ENCODE measurements at places on chromosomes 1 and 21. TPM values are rescaled to one million over a fixed set of nuclear protein-coding genes. Genes with fewer than 3 reads are reported as not detected.

DNA sequence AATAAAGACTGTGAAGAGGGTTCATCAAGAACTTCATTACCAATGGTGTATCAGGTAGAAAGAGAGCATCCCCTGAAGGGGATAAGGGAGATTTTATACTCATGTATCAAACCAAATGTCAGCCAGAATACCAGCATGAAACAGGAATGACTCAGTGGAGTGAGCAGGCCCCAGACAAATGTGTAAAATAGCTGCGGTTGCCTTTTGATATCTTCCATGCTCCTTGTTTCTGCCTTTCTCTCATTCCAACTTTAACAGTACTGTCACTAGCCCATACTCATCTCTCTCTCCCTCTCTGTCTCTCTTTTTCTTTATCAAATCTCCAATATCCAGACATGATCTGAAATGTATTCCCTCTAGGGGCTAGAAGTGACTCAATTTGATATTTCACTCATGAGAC lies 47.8 kb downstream of the GPR88 start:
- H3K36me3 ChIP-seq: no peaks in the 10 kb centered on the region
- no peaks in the 10 kb centered on the region for H3K4me1 ChIP-seq
- no peak overlapping the region for H3K4me3 ChIP-seq
- no peak for DNase-seq
- no peaks in the 10 kb centered on the region for H3K27me3 ChIP-seq

- DNase-seq: no peak
- no peak overlapping the region for H3K27ac ChIP-seq
- no peaks in the 10 kb centered on the region for H3K4me1 ChIP-seq
Observed at GRCh38 chr1:90210633-90211491, 216.0 kb downstream of the ZNF326 start.

DNA sequence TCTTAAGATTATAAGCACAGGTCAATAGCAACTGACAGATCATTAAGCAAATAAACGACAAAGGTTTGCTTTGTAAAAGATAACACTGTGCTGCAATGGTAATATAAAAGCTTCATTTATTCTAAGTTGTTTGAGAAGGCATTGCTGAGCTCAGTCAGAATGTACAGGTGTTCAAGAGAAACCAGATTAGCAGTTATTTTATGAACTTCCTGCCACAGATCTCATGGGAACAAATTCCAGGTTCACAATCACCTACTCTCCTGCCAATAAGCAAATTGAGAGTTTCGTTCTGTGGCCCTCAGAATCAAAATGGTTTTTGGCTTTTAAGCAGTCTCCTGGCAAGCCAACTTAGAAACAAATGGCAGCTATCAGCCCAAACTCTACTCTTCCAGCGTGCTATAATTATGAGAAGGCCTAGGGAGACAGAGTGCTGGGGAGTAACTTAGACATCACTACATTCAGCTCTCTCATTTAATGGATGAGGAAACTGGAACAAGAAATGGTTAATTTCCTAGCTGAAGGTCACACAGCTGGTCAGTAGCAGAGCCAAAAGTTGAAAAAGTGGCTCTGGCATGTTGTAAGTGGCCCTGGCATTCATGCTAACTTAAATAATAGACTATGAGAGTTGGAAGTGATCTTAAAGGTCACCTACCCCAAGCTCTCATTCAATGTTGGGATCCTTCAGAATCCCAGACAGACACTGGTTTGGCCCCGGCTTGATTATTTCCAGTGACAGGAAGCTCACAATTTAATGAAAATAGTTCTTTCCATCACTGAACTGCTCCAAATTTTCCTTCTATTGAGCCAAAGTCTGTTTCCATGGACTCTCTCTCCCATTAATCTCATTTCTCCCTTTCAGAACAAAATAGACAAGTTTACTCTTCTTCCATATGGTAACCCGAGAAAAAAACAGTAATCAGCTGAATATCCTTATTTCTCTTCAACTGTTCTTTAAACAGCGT lies 82.6 kb upstream of the EDEM3 start:
- no peak overlapping the region for H3K4me3 ChIP-seq
- no peaks in the 10 kb centered on the region for H3K36me3 ChIP-seq
- peaks cover 34% of the 10 kb centered on the region for H3K4me1 ChIP-seq
- DNase-seq: no peak
- no peaks in the 10 kb centered on the region for H3K27me3 ChIP-seq

GRCh38 chr1:12615865-12616708 lies 1.9 kb downstream of the DHRS3 start:
- H3K27me3 ChIP-seq: no peaks in the 10 kb centered on the region
- peaks cover 48% of the 10 kb centered on the region for H3K4me1 ChIP-seq
- H3K36me3 ChIP-seq: no peaks in the 10 kb centered on the region
- no peak for DNase-seq

DNA sequence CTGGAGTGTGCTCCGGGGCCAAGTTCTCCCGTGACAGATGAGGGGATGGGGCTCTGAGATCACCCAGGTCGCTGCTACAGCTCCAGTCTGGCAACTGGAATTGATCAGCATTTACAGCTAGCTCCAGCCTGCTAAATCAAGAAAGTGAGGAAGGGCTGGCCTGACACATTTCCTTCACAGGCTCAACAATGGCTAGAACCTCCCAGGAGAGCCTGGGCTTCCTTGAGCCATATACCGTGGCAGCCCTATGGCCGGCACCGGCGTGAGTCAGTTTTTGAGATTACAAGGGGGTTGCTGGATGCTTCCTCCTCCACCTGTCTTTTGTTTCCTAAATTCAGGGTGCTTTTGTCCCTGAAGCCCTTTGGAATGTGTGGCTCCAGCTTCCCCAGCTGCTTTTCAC lies 104.2 kb downstream of the ETS2 start:
- no peak for DNase-seq
- H3K4me3 ChIP-seq: no peak overlapping the region
- peak overlapping the region; percentile 92 for H3K27ac ChIP-seq
- peaks cover 83% of the 10 kb centered on the region for H3K4me1 ChIP-seq
- no peaks in the 10 kb centered on the region for H3K27me3 ChIP-seq
- H3K36me3 ChIP-seq: no peaks in the 10 kb centered on the region

DNA sequence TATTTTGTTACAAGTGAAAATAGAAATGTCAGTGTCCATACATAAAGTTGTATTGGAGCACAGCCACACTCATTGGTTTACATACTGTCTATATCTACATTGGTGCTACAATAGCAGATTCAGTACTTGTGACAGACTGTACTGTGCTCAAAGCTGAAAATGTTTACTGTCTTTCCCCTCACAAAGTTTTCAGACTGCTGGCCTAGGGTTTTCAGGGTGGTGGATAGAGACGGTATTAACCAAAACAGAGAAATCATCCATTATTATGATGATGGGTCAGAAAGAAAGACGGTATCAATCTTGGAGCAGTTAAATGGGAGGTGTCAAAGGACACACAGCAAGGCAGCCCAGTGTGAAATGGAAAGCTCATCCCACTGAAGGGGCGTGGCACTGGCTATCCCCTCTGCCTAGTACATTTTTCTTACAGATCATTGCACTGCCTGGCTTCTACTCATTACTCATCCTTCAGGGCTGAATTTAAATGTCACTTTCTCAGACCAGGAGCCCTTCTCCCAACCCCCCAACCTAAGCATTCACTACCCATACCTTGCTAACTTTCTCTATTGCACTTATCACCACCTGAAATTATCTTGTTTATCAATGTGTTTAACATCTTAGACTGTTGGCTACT lies 10.2 kb downstream of the JAK1 start:
- no peaks in the 10 kb centered on the region for H3K36me3 ChIP-seq
- no peak overlapping the region for H3K4me3 ChIP-seq
- DNase-seq: no peak
- peaks cover 92% of the 10 kb centered on the region for H3K4me1 ChIP-seq
- H3K27ac ChIP-seq: no peak overlapping the region

GRCh38 chr1:46166521-46167462 lies 8.1 kb upstream of the TSPAN1 start:
- peaks cover 23% of the 10 kb centered on the region for H3K4me1 ChIP-seq
- peak overlapping the region; percentile 45 for H3K4me3 ChIP-seq
- H3K27ac ChIP-seq: peak overlapping the region; percentile 64

The ST6GALNAC3 gene
- 21.1 TPM for total RNA-seq
